Peyer's patch (tissue), 4 donors: ENCODE measurements at places on chromosomes 5 and 9. TPM values are rescaled to one million over a fixed set of nuclear protein-coding genes. Genes with fewer than 3 reads are reported as not detected.

Gene PCDHB5
- not detected for total RNA-seq

Gene CKMT2
- total RNA-seq: 5.8 TPM

Gene GMCL2
- not detected for total RNA-seq

Gene AFAP1L1
- total RNA-seq: 3.3 TPM

Gene ROPN1L
- total RNA-seq: not detected

Gene IZUMO3
- not detected for total RNA-seq

Gene ADAMTS2
- total RNA-seq: 10.6 TPM

Gene AP3B1
- 63.4 TPM for total RNA-seq

Gene OLFM1
- 2.5 TPM for total RNA-seq

Gene RALGDS
- 53.1 TPM for total RNA-seq

- DNase-seq: peak; percentile 77
These were observed 174.9 kb upstream of the DMAC1 start for GRCh38 chr9:7974335-7974960.

GRCh38 chr5:160774666-160775315, 77.2 kb downstream of the ATP10B start:
- DNase-seq: no peak

DNA sequence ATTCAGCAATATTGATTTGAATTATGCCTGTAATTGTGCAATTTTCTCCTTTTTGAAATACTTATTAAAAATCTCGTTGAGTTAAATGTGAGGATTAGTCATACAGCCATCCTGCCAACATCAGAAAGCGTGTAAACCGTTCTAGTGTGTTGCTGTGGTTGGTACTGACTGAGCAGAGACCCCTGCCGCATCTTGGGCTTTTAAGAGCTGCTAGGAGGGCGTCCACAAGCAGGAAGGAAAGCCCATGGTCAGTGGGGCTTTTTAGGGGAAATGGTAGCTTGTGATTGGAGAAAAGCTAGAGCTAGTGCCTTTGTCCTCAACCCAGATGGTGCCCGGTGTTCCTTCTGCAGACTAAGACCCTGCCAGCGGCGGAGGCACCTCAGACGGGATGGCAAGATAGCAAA, 1.3 kb downstream of the SDHA start:
- DNase-seq: peak; percentile 53

- DNase-seq: no peak
These were observed 74.8 kb upstream of the TGFBR1 start for GRCh38 chr9:99030092-99030511.

DNA sequence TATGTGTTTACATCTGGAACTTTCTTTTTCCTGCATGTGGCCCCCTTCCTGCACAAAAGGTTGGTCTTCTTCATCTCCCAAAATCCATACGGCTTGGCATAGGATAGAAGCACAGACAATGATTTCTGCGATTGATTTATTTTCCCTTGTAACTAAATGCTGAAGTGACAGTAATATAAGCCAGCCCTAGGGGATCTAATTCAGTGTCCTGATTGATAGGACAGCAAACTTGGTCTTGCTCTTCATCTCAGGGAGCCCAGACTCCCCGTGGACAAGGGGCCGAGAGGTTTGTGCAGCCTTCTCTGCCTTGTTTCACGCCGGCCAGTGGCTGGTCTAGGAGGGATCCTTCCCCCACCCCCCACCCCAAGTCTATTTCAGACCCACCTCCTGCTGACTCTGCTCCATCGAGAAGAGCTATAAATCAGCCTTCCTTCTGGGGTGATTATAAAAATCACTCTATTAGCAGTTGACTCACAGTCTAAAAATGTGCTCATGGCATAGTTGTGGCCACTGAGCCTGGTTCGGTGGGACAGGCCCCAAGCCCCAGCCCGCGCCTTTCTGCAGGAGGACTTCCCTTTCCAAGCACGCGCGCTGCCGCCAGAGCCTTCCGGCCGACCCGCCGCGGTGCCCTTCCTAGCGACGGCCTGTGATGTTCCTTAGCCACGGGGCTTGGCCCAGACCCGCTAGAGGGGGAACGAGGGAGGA, 89.8 kb upstream of the COL5A1 start:
- DNase-seq: peak; percentile 43

GRCh38 chr9:16267281-16268066, 603.0 kb downstream of the BNC2 start:
- no peak for DNase-seq

GRCh38 chr5:111076091-111076490, 4.6 kb downstream of the TSLP start:
- no peak for DNase-seq

- no peak for DNase-seq
These were observed 45.2 kb downstream of the PIP5K1B start for GRCh38 chr9:68750255-68750654.

DNA sequence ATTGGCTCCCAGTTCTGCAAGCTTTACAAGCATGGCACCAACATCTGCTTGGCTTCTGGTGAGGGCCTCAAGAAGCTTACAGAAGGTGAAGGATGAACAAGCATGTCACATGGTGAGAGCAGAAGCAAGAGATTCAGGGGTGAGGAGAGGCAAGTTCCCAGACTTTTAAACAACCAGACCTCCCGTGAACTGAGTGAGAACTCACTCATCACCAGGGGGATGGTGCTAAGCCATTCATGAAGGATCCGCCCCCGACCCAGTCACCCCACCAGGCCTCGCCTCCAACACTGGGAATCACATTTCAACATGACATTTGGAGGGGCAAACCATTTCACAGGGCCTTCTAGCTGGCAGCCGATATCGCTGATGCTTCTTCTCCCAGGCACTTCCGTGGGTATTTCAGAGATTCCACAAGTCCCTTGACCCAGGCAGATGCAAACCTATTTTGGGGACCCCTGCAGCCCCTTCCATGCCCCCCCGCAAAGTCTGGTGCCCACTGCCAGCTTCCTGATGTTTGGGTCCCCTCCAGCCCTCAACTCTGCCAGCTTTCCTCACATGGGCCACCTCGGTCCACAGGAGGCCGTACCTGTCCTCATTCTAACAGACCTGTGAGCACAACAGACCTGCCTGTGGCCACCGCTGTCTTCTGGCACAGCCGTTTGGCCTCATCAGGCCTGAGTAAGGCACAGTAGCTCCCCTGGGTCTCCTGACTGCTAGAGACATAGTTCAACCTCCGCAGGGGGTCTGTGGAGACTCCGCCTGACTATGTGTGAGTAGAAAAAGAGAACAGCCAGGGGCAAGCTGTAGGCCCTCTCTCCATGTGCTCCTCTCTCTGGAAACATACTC, 60.7 kb upstream of the ANGPTL2 start:
- DNase-seq: no peak

DNA sequence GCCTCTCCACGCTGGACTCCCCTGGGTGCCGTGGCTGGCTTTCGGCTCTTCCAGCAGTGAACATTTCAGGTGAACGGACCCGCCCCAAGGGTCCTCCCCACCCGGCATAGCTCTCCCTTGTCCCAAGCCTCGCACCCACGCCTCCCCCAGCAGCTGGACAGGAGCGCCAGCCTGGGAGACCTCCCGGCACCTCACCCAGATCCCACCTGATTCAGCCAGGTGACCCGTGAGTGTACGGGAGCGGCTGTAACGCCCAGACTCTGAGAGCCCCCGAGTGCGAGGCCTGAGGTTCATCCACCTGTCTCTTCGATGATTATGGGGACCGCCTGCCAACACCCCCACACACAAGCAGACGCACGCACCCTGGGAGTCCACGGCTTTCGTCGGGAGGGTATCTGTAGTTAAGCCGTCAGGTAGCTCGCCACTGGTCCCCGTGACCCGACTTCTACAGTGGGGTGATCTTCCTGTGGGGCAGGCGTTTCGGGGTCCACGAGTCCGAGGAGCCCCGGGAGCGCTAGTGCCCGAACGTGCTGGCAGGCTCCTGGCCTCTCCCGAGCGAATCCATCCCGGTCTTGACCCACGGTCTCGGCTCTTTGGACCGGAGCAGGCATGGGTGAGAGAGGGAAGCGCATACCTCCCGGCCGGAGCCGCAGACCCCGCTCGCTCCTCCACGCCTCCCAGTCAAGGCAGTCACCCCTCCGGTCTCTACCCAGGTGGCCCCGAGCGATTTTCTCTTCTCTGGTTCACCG, 14.9 kb downstream of the TRIM7 start:
- DNase-seq: peak; percentile 77

- no peak for DNase-seq
These were observed 237.3 kb downstream of the PBX3 start for GRCh38 chr9:125984461-125984860.

- no peak for DNase-seq
These were observed 1.1 kb downstream of the OTP start for GRCh38 chr5:77637170-77637997.

GRCh38 chr9:107703651-107704050, 214.1 kb upstream of the KLF4 start:
- DNase-seq: no peak

DNA sequence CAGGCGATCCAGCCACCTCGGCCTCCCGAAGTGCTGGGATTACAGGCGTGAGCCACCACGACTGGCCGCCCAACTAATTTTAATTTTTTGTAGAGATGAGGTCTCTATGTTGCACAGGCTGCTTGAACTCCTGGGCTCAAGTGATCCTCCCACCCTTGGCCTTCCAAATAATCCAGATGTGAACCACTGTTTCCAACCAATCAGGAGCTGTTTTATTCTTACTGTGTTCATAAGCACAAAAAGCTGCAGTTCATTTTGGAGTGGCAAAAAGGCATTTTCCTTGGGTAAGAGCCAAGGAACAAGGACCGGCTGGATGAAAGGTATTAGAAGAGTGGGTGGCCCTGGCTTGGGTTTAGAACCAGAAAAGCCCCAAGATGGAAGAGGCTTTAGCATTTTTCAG, 5.2 kb upstream of the SLC27A4 start:
- no peak for DNase-seq

- DNase-seq: no peak
These were observed 71.1 kb downstream of the FBXL7 start for GRCh38 chr5:15571081-15571480.

DNA sequence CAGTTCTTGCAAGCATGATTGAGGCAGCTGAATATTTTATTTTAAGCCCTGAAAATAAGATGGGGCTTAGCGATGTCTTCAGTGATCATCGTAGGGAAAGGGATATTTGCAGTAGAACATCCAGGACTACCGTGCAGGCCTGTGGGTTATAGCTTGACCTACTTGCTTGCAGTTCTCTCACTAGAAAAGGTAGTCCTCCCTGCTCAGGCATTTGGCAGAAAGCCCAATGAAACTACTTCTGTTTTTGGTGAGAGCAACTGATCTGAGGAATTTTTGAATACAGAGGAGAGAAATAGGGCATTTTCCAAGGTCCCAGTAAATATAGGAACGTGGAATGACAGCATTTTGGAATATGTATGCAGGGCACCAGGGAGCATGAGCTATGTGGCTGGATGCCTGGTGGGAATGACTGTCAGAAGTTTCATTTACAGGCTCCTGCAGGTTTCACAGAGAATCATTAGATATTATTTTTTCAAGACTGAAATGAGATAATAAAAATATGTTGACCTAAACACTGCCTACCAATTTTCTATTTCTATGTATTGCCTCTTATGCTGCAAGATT, 417.9 kb upstream of the ACTBL2 start:
- no peak for DNase-seq

DNA sequence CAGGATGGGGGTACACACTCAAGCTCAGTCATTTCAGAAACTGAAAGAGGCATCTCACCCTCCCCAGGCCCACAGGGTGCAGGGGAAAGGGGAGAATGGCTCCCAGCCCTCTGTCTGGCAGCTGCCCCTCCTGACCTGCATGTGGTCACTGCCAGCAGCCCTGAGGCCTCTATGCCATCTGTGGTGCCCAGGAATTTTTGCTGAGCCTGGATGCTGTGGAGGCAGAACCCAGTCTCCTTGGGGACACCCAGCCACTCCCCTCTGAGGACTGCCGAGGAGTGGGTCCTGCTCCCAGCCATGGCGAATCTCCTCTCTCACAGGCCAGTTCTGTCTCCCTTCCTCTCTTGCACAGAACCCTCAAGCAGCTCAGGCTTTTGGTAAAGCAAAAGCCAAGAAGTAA, 104.0 kb upstream of the ALDH1B1 start:
- DNase-seq: no peak

DNA sequence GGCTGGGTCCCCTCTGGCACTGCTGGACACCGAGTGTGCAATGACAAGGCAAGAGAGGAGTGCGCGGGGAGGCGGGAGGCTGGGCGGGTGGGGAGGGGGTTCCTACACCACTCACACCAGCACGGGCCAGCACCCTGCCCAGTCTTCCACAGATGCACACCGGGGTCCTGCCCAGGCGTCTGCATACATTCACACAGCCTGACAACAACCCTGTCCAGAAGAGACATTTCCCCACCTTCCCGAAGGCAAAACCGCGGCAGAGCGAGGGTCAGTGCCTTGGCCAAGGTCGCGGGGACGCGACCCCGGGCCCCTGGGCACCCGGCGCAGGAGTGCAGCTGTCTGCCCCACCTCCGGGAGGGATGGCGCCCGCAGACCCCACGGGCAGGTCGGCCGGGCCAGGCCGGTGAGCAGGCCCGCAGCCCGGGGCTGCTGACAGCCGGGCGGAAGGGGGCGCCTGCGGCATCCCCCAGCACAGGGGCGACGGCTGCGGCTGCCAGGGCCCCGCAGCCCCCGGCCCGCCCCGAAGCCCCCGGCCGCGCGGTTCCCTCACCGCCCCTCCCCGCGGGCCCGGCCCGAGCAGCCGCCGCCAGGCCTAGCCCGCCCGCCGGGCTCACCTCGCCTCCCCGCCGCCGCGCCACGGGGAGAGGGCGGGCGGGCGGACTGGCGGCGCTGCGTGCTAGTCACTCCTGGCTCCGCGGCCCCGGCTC, 496 bp downstream of the MAPK9 start:
- DNase-seq: peak; percentile 52

- no peak for DNase-seq
These were observed 146.1 kb upstream of the RANBP3L start for GRCh38 chr5:36447776-36448175.

GRCh38 chr5:140753561-140753960, 32.4 kb upstream of the PCDHA1 start:
- DNase-seq: no peak

- no peak for DNase-seq
These were observed 51.8 kb upstream of the GALNT10 start for GRCh38 chr5:154138701-154139100.

DNA sequence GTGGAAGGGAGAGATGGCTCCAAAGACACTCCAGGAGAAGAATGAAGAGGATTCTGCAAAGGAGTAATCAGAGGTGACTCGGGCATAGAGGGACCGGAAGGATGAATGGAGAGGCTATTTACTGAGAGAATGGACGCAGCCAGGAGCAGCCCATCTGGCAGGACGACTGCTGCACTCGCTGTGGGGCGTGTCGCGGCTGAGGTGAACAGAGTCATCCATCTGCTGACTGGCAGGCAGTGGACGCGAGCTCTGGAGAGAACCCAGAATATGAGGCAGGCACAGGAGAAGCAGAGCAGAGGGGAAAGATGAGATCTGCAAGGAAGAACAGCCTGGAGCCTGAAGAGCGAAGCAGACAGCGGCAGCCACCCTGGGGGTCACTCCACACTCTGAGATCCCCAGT, 16.4 kb downstream of the FGF1 start:
- DNase-seq: no peak

GRCh38 chr5:75640826-75641225, 29.6 kb downstream of the ANKDD1B start:
- DNase-seq: no peak

DNA sequence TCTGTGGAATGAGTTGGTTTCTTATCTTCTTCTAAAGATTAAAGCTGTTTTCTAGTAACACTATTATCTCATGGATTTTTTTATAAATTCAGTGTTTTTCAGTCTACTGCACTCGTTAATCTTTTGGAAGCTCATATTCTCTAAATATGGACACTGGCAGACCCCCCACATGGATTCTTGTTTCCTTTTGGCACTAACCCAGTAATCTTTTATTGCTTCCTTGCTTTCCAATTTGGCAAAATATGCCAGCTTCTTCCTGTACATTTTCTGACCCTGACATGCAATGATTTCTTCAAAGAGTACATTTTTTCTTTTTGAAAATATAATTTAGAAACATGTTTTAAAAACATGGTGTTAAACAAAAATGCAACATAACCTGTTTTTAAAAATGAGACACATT, 474.2 kb upstream of the FTMT start:
- DNase-seq: no peak
